ENCODE measurements at places on chromosomes 12 and 14.

- DNase-seq, result no peak
These were observed 2.8 kb upstream of the KTN1 start for GRCh38 chr14:55577229-55577628.

DNA sequence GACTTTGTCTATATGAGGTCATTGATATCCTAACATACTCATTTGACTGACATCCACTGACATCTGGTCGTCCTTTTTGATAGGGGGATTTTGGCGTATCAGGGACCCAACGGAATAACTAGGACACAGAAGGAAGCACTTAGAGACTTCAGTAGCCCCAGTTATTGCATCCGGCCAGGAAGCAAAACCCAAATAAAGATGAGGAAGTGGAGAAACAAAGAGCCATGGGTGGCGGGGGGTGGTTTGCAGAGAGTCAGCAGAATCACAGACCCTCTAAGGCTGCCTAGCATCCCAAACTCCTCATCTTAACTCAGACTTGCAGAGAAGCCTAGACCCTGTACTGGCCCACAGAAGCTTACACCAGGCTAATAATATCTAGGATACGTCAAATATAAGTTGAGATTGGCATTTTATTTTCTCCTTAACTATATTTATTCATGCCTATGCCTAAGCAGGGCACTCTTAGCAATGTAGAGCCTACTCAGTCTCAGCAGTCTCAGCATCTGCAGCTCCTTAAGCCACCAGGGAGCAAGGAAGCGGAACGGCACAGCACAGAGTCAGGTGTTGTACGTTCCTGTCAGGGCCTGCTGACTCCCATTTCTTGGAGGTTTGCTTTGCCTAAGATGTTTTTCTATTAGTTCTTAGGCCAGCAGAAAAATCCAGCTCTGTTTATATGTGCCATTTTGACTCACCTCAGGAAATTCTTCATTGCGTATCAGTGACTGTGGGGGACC lies 45.1 kb downstream of the KCNA1 start:
- no peak for DNase-seq

- no peak for DNase-seq
These were observed 14.7 kb downstream of the NKX2-1 start for GRCh38 chr14:36505181-36505815.

GRCh38 chr12:77251799-77252198 lies 186.4 kb upstream of the E2F7 start:
- no peak for DNase-seq

DNA sequence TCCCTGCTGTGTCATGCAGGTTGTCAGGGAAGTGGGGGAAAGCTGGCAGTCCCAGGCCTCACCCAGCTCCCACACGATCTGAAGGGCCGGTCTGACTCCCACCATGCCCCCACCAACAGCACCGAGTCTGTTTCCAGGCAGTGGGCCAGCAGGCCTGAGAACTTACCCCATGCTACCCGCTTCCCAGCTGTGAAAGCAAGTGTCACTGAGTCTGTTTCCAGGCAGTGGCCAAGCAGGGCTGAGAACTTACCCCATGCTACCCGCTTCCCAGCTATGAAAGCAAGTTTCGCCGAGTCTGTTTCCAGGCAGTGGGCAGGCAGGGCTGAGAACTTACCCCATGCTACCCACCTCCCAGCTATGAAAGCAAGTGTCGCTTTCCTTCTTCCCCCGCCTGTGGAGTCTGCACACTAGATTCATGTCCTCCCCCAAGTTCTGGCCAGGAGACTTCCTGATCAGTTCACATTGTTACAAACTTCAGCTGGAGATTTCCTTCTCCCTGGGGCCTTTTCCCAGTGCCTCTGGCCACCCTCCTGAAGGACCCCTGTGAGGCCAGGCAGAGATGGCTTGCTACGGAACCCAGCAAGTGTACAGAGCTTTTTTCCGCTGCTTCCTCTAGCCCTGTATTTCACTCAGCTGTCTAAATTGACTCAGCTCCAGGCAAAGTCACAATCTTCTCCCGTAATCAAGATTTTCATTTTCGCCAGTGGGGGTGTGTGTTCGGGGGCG lies 435.4 kb downstream of the TMTC2 start:
- no peak for DNase-seq

DNA sequence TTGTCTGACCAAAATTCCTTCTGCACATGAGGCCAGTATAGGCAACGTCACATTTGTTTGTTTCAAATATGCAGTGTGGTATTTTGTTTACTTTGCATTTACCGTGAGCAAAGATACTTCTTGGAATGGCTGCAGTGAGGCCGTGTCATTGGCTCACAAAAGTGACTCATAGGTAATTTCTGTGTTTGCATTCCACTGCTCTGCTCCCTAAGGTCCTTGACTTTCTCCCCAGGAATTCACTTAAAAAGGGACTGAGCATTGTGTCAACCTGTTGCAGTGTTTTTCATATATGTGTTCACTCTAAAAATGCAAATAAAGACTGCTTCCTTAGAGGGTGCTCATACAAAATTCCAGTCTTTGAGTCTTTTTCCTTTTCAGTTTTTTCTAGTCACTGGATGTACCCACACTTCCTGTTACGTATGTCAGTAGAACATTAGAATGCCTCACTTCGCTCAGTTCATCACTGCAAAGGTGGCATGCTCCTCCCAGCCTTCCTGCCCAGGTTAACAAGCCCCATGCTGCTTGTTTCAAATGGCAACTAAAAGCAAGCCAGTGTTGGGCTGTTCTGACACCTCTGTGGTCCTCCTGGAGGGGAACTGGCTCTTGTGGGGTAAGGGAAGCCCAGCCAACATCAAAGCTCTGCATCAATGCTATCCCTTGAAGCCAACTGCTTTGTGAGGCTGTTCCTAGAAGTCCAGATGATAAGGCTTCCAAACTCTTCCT lies 9.1 kb downstream of the C12orf76 start:
- DNase-seq, result peak; percentile 43

DNA sequence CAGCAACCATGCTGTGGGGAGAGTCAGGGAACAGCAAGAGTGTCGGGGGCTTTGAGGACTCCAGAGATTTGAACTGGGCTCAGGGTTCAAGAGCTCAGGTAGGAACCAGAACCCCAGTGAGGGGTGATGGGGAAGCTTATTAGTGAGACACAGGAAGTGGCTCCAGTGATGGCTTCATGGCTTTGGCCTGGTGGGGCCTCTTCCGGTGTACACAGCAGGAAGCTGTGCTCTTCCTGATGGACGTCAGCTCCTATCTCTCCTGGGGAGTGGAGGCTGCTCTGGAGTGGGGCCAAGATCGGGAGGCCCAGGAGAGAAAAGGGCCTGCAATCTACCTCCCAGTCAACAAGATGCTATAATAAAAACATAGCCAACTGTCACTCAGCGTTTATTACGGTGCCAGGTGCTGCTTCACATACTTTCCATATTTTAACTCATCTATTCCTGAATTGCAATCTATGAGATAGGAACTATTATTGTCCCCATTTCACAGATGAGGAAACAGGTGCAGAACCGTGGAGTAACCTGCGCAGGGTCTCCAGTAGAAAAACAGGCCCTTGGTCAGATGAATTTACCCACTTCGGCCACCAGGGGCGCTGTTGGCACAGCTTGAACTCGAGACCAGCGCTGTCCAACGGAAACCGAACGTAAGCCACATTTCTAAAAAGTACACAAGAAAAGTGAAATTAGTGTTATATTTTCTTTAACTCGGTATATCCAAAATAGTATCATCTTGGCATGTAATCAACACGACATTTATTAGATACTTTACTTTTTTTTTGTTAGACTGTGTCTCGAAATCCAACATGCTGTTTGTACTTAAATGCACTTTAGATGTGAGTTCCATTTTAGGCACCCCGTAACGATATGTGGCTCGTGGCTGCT lies 63.6 kb upstream of the DLK1 start:
- DNase-seq, result peak; percentile 72

DNA sequence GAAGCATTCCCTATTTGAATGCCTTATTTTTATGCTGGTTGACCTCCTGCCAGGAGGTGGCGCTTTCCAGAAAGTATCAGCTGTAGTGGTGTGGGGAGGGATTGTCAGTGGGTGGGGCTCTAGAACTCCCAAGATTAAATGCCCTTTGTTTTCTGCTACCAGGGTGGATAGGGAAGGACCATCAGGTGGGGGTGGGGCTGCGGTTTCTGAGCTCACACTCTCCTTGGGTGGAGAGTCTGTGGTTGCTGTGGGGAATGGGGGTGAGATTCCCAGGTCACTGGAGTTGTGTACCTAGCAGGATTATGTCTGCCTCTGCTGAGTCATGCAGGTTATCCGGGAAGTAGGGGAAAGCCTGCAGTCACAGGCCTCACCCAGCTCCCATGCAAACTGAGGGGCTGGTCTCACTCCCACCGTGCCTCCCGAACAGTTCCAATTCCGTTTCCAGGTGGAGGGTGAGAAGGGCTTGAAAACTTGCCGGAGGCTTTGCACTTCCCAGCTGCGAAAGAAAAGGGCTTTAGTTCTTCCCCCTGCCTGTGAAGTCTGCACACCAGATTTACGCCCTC lies 68.3 kb downstream of the ALG10B start:
- no peak for DNase-seq

DNA sequence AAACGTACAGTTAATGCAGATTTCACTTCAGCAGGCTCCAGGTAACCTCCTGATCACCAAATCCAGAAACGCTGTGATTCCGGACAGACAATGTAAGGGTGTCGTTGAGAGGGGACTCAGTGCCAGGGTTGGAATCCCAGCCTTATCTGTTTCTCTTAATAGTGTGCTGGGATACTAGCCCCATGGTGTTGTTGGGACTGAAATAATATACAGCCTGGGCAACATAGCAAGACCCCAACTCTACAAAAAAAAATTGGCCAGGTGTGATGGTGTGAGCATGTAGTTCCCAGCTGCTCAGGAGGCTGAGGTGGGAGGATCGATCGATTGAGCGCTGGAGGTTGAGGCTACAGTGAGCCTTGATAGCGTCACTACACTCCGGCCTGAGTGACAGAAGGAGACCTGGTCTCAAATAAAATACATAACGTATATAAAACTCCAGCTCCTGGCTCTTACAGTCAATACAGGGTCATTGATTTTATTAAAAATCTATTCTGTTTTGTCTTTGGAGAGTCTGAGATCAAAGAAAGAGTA lies 1.3 kb downstream of the PEBP1 start:
- no peak for DNase-seq

- no peak for DNase-seq
These were observed 41.1 kb downstream of the ERG28 start for GRCh38 chr14:75619548-75619947.

- DNase-seq, result no peak
These were observed 141.2 kb downstream of the STXBP6 start for GRCh38 chr14:24908592-24909236.

- DNase-seq, result no peak
These were observed 34.3 kb downstream of the SLC15A4 start for GRCh38 chr12:128789356-128789929.

GRCh38 chr12:104604995-104605675 lies 148.4 kb downstream of the CHST11 start:
- DNase-seq, result no peak

DNA sequence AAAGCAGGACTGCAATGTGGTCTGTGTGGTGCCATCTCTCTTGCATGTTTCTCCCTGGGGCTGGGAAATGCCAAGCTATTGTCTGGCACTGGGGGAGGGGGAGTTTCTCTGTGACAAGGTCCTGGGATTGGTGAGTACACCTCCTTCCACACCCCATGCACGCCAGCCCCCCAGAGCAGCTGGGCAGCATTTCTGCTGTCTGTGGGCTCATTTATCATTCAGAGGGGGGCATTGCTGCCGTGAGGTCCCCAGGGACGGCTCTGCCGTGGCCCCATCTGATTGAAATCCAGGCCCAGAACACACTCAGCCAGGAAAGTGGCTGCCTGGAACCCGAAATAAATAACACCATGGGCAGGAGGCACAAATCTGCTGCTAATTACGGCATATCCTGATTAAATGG lies 12.6 kb upstream of the FAM222A start:
- DNase-seq, result no peak
